ENCODE measurements at places on chromosomes 7 and 10. TPM values are rescaled to one million over a fixed set of nuclear protein-coding genes. Genes with fewer than 3 reads are reported as not detected.

CYP17A1 gene
- total RNA-seq: not detected

SORCS1 gene
- not detected for total RNA-seq

NODAL gene
- total RNA-seq: not detected

IFIT2 gene
- 7.9 TPM for total RNA-seq

FBXW4 gene
- 15.3 TPM for total RNA-seq

TCF7L2 gene
- total RNA-seq: 15.5 TPM

IGFBP1 gene
- total RNA-seq: not detected

MCM10 gene
- 2.9 TPM for total RNA-seq

ZNF736 gene
- 6.9 TPM for total RNA-seq

GRID2IP gene
- total RNA-seq: not detected

OR2A5 gene
- not detected for total RNA-seq

GPR22 gene
- total RNA-seq: not detected

RASSF4 gene
- total RNA-seq: 20.4 TPM

CFAP46 gene
- 1.9 TPM for total RNA-seq

FAM241B gene
- total RNA-seq: 1.8 TPM

VAX1 gene
- total RNA-seq: not detected

SMKR1 gene
- 2.0 TPM for total RNA-seq

TMEM196 gene
- not detected for total RNA-seq

KLF14 gene
- total RNA-seq: not detected

TMEM139 gene
- total RNA-seq: 1.1 TPM

AS3MT gene
- total RNA-seq: 0.58 TPM

SPDYE6 gene
- total RNA-seq: not detected

SKIDA1 gene
- total RNA-seq: 1.2 TPM

C10orf105 gene
- not detected for total RNA-seq

PON3 gene
- total RNA-seq: not detected

PARP12 gene
- 53.9 TPM for total RNA-seq

SPDYE1 gene
- total RNA-seq: not detected

SERPINE1 gene
- total RNA-seq: 5,219 TPM

LBX1 gene
- total RNA-seq: not detected

NRG3 gene
- 8.9 TPM for total RNA-seq

YAE1 gene
- total RNA-seq: 13.0 TPM

VENTX gene
- total RNA-seq: not detected

TEX36 gene
- not detected for total RNA-seq

SCART1 gene
- total RNA-seq: 0.44 TPM

GFRA1 gene
- total RNA-seq: 0.99 TPM

FANK1 gene
- 4.8 TPM for total RNA-seq

FZD1 gene
- 8.4 TPM for total RNA-seq

ZNF365 gene
- 0.58 TPM for total RNA-seq

SLC13A4 gene
- not detected for total RNA-seq

LLCFC1 gene
- not detected for total RNA-seq

FXYD4 gene
- not detected for total RNA-seq

HK1 gene
- 133 TPM for total RNA-seq

Data from glomerular endothelial cell (primary cell).